ENCODE measurements at places on chromosomes 5 and 9.

- no peak for DNase-seq
Measured at GRCh38 chr5:178293400-178293799, 60.8 kb upstream of the PHYKPL start.

DNA sequence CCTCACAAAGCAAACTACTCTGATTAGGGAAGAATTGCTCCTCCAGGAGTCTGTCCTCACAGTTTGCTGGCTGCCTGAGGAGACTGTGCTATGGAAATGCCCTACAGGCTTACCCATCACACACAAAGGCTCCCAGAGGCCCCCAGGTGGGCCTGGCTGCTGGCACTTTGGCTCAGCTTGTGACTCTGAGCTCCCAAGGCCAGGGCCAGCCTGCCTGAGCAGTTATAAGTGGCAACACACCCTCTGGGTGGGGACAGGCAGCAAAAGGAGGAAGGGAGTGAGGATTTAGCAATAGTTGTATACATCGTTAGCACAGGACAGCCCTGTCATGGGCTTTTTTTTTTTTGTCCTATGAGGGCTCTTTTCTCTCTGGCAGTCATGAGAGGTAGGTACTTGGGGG is 103.5 kb downstream of the DAPK1 start:
- no peak for DNase-seq

DNA sequence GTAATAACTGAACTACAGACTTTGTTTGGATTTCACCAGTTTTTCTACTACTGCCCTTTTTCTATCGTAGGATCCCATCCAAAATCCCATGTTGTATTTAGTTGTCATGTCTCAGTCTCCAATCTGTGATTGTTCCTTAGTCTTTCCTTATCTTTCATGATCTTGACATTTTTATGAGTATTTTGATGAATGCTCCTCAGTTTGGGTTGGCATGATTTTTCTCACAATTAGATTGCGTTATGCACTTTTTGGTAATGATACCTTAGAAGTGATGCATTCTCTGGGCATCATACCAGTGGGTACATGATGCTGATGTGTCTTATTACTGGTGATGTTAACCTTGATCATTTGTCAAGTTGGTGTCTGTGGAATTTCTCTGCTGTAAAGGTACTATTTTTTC is 5.7 kb downstream of the SLC22A4 start:
- no peak for DNase-seq

GRCh38 chr9:114723931-114724330 is 41.9 kb upstream of the TEX48 start:
- no peak for DNase-seq

DNA sequence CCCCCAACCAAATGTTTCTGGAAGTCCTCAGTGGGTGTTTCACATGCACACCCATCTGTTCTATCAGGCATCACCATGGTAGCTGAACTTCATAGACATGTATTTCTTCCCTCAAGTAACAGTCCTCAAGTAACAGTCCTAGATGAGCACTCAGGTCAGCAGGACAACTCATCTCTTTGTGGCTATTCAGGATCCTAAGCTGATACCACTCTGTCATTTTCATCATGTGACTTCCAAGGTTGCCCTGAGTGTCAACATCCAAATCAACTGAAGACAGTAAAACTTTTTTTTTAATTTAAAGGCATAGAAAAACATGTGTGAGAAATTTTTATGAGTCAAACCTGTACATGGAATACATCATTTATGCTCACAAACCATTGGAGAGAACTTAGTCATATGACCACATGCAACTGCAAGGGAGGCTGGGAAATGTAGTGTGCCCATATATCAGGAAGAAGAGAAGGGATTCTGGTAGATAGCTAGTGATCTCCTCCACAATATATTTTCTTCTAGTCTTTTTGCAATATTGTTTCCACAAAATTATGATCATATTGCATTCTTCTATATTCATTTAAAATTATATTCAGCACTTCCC is 64.2 kb upstream of the FST start:
- DNase-seq, result no peak

DNA sequence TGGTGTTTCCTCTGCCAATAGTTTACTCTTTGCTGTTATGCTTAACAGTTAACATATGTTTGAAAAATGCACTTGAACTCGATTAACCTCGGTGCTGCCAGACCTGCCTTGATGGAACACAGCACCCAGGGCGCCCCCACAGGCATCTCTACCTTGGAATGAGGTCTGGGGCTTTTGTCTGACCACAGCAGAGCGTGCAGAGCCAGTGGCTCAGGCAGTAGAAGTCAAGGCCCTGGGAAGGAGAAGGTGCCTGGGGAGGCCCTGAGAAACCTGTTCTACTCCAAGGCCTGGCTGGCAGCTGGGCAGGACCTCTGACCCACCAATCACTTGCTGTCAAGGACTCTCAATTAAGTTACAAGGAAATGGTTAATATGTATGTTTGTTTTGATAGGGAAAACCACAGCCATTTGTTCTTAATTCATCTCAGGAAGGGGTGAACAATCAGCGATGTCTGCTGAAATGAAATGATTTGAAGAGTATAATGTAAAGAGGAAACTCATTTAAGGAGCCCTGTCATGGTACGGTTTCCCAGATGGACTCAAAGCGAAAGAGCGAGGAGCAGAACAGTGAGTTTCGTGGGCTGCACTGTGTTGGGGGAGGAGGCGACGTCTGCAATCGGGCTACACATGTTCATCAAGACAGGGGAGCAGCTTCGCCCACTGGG is 21.9 kb downstream of the MACROH2A1 start:
- DNase-seq, result no peak
